Left lung (tissue), 14 donors: ENCODE measurements at places on chromosomes 5 and 9. TPM values are rescaled to one million over a fixed set of nuclear protein-coding genes. Genes with fewer than 3 reads are reported as not detected.

DNA sequence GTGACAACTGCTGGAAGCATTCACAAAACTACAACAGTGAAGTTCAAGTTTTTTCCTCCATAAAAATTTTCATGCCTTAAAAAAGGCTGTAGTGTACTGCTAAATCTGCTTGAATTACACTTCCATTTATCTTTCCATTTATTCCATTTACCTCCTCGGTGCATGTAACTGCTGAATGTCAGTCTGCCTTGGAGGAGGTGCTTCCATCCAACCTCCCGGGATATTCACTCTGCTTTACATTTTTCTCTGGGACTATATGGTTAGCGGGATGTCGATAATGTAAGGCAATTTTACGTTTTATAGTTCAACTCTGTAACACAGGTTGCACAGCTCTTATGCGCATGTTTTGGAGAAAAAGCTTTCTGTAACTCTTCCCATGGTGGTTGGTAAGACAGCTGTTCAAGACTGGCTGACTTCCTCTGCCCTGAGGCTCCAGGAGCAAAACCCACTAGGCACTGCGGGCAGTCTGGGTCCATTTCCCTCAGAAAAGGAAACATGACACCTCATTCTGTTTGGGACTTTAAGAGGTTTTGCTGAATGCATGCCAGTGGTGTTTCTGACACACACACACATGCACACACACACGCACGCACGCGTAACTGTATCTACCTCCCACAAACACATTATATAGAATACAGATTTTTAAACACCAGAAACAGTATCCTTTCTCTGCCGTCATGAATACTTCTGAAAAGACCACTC lies 66.1 kb downstream of the SPTLC1 start:
- no peaks in the 10 kb centered on the region for H3K27me3 ChIP-seq
- H3K27ac ChIP-seq = no peak overlapping the region
- peak; percentile 11 for DNase-seq
- no peaks in the 10 kb centered on the region for H3K36me3 ChIP-seq

DNA sequence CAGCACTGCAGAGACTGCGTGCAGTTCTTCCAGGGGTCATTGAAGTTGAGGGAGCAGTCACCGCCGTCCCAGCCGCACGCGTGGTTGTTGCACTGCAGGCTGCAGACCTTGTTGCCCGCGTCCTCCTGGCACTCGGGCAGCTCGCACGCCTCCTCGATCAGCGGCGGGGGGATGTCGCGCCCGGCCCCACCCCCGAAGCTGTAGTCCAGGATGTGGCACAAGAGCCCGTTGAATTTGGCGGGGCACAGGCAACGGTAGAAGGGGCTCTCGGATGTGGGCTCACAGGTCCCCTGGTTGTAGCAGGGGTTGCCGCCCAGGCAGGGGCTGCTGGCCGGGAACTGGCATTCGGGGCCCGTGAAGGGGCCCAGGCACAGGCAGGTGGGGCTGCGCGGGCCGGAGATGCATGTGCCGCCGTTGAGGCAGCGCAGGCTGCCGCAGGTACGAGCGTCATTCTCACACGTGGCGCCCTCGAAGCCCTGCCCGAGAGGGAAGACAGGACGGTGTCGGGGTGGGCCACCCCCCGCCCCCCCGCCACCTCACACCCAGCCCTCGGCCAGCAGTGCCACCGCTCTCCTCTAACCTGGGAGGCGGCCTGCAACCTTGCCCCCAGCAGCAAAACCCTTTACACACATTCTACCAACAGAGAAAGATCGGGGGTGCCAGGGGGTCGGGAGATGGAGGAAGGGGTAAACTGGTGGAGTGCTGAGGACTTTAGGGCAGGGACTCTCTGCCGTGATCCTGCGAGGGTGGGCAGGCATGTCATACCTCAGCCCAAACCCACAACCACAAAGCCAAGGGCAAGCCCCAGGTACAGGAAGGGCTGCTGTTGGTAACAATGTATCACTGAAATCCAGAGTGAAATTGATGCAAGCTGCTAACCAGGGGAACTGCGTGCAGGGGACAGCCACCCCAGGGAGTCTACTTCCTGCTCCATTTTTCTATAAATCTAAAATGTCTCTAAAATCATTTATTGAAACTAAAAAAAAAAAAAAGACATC lies 22.9 kb upstream of the SEC16A start:
- no peak for DNase-seq
- no peak overlapping the region for H3K27ac ChIP-seq
- H3K4me1 ChIP-seq = no peaks in the 10 kb centered on the region
- H3K27me3 ChIP-seq = no peaks in the 10 kb centered on the region

The C9orf43 gene
- total RNA-seq = 0.47 TPM

The ORM2 gene
- total RNA-seq = 29.9 TPM

The DPM2 gene
- 38.6 TPM for total RNA-seq

The HSD17B4 gene
- 413 TPM for total RNA-seq

- peaks cover 11% of the 10 kb centered on the region for H3K4me1 ChIP-seq
- H3K27me3 ChIP-seq = no peaks in the 10 kb centered on the region
- peak overlapping the region; percentile 91 for H3K27ac ChIP-seq
- DNase-seq = no peak
- H3K4me3 ChIP-seq = peak overlapping the region; percentile 77
Measured at GRCh38 chr5:1522601-1523479, 920 bp downstream of the LPCAT1 start.

DNA sequence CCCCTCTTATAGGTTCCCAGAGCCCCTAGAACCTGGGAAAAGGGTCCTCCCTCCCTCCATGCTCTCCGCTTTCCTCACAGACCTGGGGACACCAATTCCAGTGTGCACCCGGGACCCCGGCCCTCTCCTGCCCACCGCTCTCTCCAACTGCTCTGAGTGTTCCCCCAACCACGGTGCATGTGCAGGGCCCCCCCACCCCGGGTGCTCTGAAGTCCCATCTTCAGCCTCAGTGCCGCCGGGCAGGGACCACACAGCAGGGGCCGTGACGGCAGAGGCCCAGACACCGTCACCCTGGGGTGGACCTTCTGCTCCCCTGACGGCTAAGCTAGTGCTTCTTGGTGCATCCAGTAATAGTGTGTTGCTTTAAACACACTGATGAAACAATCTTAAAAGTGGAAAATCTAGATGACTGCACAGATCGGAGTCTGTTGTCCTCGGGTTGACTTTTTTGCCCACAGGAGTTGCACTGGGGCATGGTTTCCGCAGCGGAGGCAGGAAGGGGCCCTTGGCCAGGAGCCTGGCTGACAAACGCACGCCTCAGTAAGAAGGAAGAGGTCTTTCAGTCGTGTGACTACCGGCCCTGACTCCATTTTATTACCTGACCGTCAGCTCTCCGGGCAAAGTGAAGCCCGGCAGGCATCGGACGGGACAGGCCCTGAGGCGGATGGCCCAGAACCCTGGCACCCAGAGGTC lies 36.2 kb upstream of the SLC6A3 start:
- no peaks in the 10 kb centered on the region for H3K27me3 ChIP-seq
- DNase-seq = no peak
- H3K4me1 ChIP-seq = no peaks in the 10 kb centered on the region
- H3K36me3 ChIP-seq = peaks cover 82% of the 10 kb centered on the region

The DNAI1 gene
- total RNA-seq = 0.29 TPM

GRCh38 chr9:70435948-70436347 lies 21.5 kb upstream of the KLF9 start:
- no peaks in the 10 kb centered on the region for H3K27me3 ChIP-seq
- H3K36me3 ChIP-seq = no peaks in the 10 kb centered on the region
- no peak for DNase-seq
- no peak overlapping the region for H3K4me3 ChIP-seq

DNA sequence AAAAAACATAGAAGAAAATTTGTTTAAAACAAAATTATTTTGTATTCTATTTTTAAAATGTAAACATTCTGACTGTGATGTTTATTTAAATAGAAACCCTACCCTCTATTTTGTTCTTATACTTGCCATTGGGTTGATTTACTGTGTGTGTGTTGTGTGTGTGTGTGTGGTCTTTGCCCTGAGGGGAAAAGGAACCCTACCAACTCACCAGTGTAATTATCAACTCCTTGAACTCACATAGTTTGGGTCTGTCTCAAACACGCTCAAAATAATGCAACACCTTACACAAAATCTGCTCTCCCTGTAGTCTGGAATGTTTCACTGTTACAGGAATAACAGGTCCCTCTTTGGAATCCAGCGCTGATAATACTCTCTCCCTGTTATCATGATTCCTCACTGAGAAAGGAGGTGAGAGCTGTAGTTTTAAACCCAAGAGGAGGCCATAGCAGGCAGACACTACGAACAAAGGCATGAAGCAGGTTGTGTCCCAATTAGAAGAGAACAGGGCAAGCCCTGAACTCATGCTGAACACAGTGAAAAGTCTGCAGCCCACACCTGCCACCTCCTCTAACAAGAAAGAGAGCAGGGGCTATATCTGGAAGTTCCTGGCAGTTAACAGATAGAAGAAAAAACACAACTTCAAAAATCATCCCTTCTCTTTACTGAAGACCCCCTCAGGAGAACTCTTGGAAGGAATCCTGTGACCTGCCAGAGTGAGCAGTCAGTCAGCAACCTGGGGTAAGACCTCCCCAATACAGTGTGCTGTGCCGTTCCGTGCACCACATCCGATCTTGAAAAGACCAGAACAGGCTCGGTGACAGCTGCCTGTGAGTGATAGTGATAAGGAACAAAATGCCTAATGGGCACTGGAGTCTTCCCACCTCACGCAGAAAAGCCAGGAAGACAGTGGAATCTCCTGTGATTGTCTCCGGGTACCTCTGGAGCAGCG lies 608.1 kb upstream of the ADAMTS16 start:
- H3K27me3 ChIP-seq = no peaks in the 10 kb centered on the region
- no peaks in the 10 kb centered on the region for H3K4me1 ChIP-seq
- H3K36me3 ChIP-seq = no peaks in the 10 kb centered on the region
- DNase-seq = no peak

The MARCOL gene
- total RNA-seq = not detected

The GABRA6 gene
- total RNA-seq = not detected

DNA sequence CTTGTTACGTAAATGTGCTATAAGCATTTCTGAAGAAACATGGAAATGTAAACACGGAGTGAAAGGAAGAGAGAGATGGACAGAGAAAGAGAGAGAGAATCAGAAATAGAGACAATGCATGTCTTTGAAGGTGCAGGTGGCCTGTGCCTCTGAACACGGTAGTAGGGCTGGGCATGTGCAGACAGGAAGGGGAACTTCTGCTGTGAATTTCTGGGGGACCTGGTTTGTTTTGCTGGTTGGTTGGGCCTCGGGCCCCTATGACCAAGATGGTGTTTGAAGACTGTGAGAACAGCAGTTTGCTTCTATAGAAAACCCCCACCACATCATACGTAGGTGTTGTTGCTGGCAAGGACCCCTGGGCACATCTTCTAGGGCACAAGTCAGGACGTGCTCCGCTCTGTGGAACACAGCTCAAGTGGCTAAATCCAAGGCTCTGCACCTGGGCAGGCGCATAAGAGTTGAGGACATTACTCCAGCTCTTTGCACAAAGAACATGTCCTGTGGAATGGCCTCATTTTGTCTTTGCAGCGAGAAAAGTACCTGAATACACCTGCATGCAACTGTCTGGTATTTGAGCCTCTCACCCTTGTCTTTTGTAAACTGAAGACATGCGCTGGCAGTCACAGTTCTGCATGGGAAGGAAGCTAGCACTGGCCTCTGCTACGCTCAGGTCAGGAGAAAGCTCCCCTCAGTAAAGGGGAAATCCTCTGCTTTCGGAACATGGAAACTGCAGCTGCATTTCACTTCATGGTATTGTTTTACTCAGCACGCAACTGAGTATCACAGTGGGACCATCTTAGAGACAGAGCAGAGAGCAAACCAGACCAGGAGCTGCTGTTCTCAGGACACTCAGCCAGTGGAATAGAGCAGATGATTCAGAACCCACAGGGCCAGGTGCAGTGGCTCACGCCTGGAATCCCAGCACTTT lies 2.7 kb downstream of the OR2V2 start:
- H3K27me3 ChIP-seq = no peaks in the 10 kb centered on the region
- no peaks in the 10 kb centered on the region for H3K36me3 ChIP-seq
- H3K4me3 ChIP-seq = no peak overlapping the region
- H3K4me1 ChIP-seq = no peaks in the 10 kb centered on the region

- no peaks in the 10 kb centered on the region for H3K27me3 ChIP-seq
- no peak overlapping the region for H3K4me3 ChIP-seq
- no peak for DNase-seq
- H3K36me3 ChIP-seq = no peaks in the 10 kb centered on the region
- no peaks in the 10 kb centered on the region for H3K4me1 ChIP-seq
- H3K27ac ChIP-seq = no peak overlapping the region
Measured at GRCh38 chr5:117680426-117680825, 1105.8 kb upstream of the SEMA6A start.

- no peaks in the 10 kb centered on the region for H3K27me3 ChIP-seq
- DNase-seq = peak; percentile 62
- peak overlapping the region; percentile 61 for H3K27ac ChIP-seq
Measured at GRCh38 chr9:89079391-89079790, 88.1 kb downstream of the S1PR3 start.

DNA sequence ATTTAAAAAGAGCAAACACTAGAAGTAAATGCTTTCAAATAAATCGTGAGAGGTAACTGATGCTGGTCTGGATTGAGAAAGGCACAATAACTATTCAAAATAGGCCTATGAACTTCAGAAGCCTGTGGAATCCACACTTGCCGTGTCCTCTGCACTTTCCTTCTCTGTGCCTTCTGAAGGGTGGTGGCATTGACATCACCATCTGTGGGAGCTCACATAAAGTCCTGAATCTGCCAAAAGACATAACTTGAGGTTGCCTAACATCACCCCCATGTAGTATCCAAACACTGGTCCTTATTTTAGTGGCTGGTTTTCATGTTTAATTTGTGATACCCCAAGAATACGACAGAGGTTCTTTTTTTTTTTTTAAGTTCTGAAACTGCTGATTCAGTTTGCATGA lies 59.8 kb downstream of the IRF1 start:
- peaks cover 38% of the 10 kb centered on the region for H3K4me1 ChIP-seq
- no peak for DNase-seq
- H3K4me3 ChIP-seq = no peak overlapping the region
- no peak overlapping the region for H3K27ac ChIP-seq

The CCL27 gene
- 0.67 TPM for total RNA-seq

DNA sequence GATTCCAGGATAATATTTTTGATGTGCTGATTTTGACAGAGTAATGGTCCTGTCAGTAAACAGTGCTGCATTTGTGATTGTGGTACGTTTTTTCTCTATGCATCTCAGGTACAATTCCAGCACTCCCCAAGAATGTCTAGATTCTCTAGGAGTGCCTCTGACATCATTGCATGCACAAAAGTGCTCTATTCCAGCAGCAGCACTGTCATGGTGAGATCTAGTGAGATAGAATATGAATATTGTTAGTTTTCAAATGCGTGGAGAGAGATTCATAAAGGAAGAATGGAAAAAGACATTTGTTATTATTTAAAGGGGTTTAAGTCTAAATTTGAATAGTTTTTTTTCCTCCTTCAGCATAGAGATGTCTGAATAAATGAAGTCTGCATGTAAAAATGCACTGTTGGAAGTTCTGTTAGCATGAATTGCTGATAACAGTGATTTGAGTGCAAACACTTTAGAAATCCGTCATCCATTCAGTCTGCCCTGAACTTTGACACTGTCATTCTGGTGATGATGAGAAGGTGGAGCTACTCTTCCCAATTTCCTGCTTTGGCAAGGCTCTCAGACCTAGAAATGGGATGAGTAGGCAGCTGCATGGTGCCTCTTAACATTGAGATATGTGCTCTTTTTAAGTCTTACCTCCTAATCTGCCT lies 84.6 kb downstream of the GAPVD1 start:
- no peaks in the 10 kb centered on the region for H3K27me3 ChIP-seq
- H3K36me3 ChIP-seq = peaks cover 5% of the 10 kb centered on the region
- H3K4me3 ChIP-seq = no peak overlapping the region
- H3K4me1 ChIP-seq = no peaks in the 10 kb centered on the region
- H3K27ac ChIP-seq = no peak overlapping the region

GRCh38 chr9:111843971-111844370 lies 49.2 kb upstream of the SHOC1 start:
- no peaks in the 10 kb centered on the region for H3K27me3 ChIP-seq
- no peaks in the 10 kb centered on the region for H3K36me3 ChIP-seq
- no peak for DNase-seq
- H3K4me1 ChIP-seq = peaks cover 12% of the 10 kb centered on the region
- H3K4me3 ChIP-seq = no peak overlapping the region

- peak; percentile 93 for DNase-seq
- peaks cover 44% of the 10 kb centered on the region for H3K4me1 ChIP-seq
Measured at GRCh38 chr9:133133681-133134387, 12.8 kb upstream of the RALGDS start.

The LAMC3 gene
- 25.5 TPM for total RNA-seq
